CD4-positive, alpha-beta T cell treated with Interleukin-21 for 1 hour (primary cell): ENCODE measurements at places on chromosomes 12 and 14.

- no peak for DNase-seq
Measured at GRCh38 chr12:80777587-80777986, 60.9 kb downstream of the MYF5 start.

- DNase-seq: peak; percentile 67
Measured at GRCh38 chr12:96193725-96194575, at the start of gene ELK3. Gene ELK3, plus strand, starts transcription at chr12:96194375.

- no peak for DNase-seq
Measured at GRCh38 chr12:101566318-101566717, 28.5 kb upstream of the MYBPC1 start.

GRCh38 chr14:59964251-59965007 is 44.5 kb downstream of the LRRC9 start:
- DNase-seq: no peak

- DNase-seq: no peak
Measured at GRCh38 chr12:127054531-127054930, 1212.4 kb upstream of the TMEM132C start.

DNA sequence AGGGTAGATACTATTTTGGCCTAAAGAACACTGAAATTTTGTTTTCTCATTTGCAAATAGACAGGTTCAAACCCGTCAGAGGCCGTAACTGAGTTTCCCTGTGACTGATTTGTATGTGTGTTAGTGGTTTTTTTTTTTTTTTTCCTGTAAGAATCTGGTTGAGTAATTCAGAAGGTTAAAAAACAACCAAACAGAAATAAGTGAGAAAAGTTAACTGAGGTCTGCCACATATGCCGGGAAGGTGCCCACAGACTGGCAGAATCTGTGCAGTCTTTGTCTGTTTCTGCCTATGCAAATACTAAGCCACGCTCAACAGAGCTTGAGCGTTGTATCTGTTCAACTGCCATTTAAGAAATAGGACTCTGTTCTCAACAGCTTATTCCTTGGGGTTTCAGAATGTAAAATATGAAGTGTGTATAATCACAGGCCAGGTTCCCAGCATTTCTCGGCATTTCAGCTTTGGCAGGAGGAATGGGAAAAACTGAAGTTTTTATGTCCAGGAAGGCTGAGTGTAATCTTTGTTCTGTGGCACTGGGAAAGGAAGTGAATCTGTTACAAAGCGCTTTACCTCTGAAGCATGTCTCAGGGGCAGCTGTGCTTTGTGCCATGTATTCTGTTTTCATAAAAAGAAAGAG is 181.9 kb downstream of the PRKCH start:
- DNase-seq: peak; percentile 69

GRCh38 chr14:72763892-72764291 is 130.0 kb downstream of the DPF3 start:
- no peak for DNase-seq

GRCh38 chr14:70935135-70935534 is 27.9 kb downstream of the PCNX1 start:
- no peak for DNase-seq

DNA sequence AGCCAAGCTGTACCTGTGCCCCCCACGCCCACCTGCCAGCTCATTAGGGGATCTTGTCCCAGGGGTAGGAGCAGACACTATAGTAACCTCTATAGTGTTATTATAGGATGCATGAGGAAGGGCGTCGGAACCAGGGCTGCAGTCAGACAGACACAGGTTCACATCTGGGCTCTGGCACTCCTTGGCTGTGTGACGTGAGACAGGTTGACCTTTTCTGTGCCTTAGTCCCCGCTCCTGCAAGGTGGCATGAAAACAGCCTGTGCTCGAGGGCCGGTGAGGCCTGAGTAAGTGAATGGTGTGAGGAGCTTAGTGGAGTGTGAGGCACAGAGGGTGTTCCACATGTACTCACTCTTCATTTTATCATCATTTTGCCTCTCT is 19.0 kb downstream of the ASB2 start:
- DNase-seq: no peak

GRCh38 chr12:3150931-3151835 is 74.0 kb downstream of the TSPAN9 start:
- no peak for DNase-seq

DNA sequence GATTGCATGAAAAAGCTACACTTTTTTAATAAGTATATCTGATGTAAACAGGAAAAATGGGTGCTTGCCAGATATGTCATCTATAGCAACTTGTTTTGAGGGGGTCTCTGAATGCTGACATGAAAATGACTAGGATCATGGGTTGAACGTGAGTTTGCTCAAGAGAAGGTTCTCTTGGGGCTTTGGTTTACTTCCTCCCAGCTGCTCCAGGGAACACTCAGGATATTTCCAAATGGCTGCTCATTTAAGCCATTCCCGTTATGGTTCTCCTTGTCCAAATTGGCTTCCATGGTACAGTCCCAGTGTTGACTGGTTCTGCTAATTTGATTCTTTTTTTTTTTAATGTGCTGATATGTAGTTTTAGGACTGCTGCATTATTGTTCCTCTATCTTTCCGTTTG is 118.3 kb downstream of the ETV6 start:
- DNase-seq: no peak

- no peak for DNase-seq
Measured at GRCh38 chr14:51704545-51704944, 52.8 kb downstream of the FRMD6 start.

DNA sequence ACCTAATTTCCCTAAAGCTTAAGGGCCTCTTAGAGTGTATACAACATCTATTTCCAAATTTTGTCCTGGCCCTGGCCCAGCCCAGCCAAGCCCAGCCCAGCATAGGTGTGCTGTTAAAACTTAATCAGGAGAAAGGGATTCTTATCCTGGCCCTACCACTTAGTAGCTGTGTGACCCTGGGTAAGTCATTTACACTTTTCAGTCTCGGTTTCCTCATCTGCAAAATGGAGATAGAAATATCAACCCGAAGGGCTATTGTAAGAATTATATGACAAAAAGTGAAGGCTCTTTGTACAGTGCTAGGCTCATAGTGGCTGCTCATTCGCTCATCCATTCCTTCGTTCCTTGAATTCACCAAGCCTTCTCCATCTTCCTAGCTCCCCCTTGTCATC is 442 bp downstream of the ERG28 start:
- DNase-seq: no peak

GRCh38 chr12:110636516-110636915 is 22.6 kb downstream of the TCTN1 start:
- DNase-seq: no peak

GRCh38 chr14:99146616-99147365 is 125.2 kb downstream of the BCL11B start:
- DNase-seq: no peak

GRCh38 chr12:47935184-47935583 is 28.2 kb upstream of the TMEM106C start:
- DNase-seq: no peak

- peak; percentile 37 for DNase-seq
Measured at GRCh38 chr12:46470036-46470627, 97.6 kb upstream of the SLC38A2 start.

DNA sequence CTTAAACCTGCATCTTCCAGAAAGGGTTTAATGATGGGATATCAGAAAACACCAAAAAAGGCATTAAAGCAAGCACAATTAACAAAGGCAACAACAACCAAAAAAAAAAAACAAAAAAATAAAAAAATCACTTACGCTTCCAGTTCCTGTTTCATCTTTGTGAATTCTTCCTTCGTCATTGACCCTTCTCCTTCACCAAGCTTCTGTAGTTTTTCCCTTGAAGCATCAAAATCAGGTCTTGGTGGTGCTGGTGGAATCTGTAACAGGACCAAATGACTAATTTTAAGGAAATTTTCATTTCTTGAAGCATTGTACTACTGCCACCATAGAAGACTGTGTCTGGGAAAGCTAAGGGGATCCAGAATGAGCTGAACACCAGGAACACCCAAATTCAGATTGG is 24.5 kb downstream of the SNX6 start:
- no peak for DNase-seq

DNA sequence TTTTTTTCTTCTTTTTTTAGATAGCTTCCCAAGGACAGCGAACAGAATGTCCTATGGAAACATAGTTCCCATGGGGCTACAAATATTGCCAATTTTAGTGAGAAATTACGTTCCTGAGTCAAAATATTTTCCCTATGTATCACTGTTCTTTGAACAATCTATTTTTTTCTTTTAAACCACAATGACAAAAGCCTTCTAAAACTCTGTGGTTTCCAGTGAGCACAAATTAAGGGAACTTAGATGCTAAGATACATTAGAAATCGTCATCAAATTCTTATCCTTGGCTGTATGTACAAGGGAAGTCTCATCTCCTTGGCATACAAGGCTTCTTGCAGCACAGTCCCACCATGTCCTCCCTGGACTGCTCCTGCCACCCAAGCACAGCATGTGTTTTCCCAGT is 17.9 kb downstream of the CPM start:
- no peak for DNase-seq

DNA sequence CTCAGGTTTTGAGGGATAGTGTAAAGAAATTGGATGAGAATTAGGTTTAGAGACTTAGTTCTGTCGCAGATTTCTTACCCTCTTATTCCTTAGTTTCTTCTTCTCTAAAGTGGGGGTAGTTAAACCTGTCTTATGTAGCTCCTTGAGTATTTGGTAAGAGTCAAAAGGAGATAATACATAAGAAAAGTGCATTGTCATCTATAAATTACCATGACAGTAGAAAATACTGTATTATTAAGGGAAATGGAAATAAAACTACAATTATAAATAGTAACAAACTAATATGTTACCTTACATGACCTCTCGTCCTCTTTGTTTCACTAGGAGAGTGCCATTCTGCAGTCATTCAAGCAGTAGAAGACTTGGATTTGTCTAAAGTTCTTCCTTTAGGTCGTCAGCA is 49.0 kb downstream of the UTP20 start:
- no peak for DNase-seq

- no peak for DNase-seq
Measured at GRCh38 chr14:52898496-52898895, 52.4 kb downstream of the FERMT2 start.

GRCh38 chr12:122097927-122098756 is 19.6 kb downstream of the MLXIP start:
- no peak for DNase-seq

DNA sequence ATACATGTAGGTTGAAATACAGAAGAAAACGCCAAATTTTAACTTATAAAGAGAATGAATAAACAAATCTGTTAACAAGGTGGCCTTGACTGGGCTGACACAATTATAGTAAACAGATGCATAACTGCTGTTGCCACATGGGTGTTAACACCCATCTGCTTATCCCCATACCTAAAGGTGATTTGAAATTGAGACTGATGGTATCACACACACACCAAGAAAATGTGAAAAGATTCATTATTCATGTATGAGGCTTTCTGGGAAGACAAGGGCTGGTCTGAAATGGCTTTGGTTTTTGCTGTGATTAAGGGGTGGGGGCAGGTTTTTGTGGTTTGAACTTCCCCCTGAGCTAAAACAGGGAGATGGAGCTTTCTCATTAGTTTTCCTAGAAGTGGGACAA is 156.6 kb downstream of the SYT10 start:
- DNase-seq: no peak

GRCh38 chr12:8987163-8987562 is 2.2 kb upstream of the KLRG1 start:
- no peak for DNase-seq

- no peak for DNase-seq
Measured at GRCh38 chr12:57940915-57941164, 527 bp upstream of the ATP23 start.

- no peak for DNase-seq
Measured at GRCh38 chr14:84003346-84003745, 1526.6 kb upstream of the FLRT2 start.

DNA sequence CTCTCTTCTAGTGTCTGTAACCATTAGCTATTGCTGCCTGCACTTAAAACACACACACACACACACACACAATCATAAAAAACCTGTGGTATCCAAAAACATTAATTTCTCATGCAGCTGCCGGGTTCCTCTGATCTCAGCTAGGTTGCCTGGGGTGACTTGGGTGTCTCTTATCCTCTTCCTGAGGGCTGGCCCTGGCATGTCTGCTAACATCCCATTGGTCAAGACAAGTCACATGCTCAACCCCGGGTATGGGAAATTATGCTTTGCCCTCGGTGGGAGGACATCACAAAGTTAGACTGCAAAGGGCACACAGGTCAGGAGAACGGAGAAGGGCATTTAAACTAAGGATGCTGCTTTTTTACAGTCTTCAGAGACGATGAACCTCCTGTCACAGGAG is 55.7 kb downstream of the TRPV4 start:
- peak; percentile 53 for DNase-seq

DNA sequence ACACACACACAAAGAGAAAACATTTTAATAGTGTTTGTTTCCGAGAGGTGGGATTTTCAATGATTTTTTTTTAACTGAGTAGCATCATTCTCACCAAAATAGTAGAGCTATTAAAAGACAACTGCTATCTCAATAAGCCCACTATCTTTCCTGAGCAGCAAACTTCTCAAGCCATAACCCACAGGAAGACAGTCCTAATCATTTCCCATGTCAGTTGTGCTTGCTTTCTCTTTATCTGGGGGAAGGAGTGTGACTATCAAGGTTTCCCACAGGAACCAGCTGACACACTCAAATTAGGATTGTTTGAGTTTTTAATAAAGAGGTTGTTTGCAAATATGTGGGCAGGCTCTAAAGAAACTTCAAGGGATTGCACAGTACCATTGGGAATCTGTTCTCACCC is 4.9 kb upstream of the MAX start:
- DNase-seq: no peak

DNA sequence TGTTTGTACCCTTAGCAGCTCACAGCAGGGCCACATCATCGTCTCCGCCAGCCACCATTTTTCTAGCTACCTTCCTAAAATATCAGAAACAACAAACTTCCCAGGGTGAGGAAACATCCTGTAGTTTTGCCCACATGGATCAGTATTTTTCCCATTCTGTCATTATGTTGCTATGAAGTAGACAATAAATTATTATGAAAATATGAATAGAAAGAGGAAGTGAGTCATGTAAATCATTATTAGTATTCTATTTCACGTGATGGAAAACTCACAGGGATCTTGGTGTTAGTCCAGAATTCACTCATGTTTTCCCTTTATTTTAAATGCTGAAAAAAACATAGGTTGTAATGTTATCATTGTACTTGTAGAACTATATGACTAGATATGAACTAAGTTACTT is 319.4 kb downstream of the SYT1 start:
- no peak for DNase-seq

- no peak for DNase-seq
Measured at GRCh38 chr12:29026419-29026818, 122.7 kb upstream of the FAR2 start.

DNA sequence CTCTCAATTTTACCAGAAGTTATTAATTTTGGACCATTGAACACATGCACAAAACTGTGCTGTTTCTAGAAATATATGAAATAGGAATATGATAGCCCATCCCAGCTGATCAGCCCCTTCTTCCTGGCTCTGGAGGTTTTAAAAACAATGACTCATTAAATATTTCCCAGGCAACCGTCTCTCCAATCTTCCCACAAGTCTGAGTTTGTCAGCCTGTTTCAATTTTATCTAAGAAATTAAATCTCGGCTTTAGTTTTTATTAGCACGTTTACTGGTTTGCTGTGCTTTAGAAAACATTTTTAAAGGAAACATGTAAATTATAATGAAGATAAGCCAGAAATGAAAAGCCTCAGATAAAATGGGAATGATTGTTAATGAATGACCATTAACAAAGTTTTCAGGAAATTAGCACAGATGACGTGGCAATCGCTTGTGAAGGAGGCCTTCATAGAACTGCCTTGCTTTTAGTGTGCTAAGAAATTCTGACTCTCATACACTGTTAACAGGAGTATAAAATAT is 89.3 kb upstream of the RAP1B start:
- DNase-seq: no peak

GRCh38 chr14:73602994-73603393 is 9.3 kb upstream of the ACOT6 start:
- DNase-seq: no peak
